ENCODE measurements at places on chromosomes 6 and 20.

- DNase-seq: peak; percentile 8
Observed at GRCh38 chr20:22586645-22587310, 2.4 kb upstream of the FOXA2 start.

DNA sequence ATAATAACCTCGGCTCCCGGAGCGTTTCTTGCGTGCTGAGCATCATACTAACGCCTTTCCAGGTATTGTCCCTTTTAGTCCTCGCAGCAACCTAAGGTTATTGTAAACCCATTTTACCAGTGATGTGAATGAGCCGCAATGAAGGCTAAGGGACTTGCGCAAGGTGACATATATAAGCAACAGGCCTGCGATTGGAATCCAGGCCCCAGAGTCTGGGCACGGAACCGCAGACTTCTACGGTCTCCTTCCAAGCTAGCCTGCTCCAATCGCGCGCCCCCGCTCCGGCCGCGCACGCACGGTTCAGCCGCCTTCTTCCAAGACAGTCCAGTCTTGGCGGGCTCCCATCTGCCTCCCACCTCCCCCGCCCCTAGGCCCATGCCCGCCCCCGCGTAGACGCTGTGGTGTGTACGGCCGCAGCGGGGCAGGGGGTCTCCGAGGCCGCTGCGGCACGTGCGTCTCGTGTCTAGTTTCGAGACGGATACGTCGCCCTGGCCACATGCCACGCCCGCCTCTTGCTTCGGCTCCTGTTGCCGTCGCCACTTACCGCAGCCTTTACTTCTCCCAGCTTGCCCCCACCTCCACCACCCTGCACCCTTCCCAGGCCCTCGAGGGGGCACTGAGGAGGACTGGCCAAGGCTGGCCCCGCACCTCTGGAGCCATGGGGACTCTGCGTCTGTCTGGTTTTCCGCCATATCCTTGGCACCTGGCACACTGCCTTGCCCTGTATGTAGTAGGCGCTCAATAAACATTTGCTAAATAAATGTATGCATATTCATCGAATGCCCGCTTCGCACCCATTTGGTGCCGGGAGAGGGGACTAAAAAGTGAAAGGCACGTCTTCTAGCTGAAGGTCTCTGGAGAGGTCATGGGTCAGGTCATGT, 855 bp upstream of the GFOD1 start:
- DNase-seq: peak; percentile 37

GRCh38 chr6:42451333-42452170, at the start of gene TRERF1:
Gene TRERF1, minus strand, starts transcription at chr6:42451926. Its CDS starts 182,336 bp downstream, at chr6:42269590.
- no peak for DNase-seq

- no peak for DNase-seq
Observed at GRCh38 chr6:146337376-146337775, 206.3 kb upstream of the RAB32 start.

DNA sequence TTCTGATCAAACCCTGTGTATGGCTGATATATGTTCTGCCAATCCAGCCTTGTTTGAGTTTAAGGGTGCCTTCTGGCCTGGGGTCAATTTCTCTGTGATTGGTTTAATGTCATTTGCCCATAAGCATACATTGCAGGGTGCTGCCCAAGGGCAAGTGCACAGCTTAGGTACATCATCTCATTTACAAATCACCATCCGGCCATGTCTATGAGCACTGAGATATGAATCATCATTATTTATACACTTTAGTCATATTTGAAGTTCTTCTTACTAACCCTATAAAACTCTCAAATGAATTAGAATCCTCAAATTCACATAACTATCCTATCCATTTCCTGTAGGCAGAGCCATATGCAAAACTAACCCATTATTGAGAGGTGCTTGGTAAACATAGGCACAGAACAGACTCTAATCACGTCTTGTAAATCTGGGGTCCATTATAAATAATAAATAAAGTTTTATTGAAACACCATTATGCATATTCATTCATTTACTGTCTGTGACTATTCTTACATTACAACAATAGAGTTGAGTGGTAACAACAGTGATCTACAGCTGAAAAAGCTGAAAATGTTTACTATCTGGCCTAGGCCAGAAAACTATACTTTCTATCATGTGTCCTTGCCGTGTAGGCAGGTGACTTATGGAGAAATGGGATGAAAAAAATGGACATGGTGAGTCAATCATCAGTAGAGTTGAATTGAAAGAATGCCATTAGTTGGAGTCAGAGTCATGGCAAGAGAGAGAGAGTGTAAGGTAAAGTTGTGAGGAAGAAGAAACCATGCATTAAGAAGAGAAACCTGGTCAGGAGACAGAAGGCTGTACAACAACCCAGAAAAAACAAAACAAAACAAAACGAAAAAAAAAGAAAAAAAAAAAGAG, 25.0 kb downstream of the KCNQ5 start:
- DNase-seq: no peak

DNA sequence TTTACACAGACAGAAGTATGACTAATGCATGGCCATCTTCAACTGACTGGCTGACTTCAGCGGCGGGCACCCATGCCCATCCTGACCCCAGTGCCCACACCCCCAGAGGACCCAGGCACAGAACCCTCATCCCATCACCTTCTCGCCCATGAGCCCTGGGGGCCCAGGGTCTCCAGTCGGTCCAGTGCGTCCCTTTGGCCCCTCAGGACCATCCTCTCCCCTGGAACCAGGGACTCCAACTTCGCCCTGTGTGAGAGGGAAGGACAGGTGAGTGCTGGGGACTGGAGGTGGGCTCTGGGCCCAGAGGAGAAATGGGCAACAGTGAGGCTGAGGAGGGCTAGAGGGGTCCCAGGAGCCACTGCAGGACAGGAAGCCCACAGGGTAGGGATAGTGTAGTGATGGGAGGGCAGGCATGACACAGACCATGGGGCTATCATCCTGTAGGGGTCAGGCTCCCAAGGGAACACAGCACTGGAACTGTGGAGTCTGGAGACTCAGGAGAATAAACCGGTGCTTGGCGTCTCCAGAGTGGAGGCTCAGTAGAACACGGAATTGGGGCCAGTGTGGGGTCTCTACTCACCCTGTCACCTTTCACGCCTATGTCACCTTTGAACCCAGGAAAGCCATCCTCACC, 16.7 kb downstream of the COL11A2 start:
- no peak for DNase-seq

DNA sequence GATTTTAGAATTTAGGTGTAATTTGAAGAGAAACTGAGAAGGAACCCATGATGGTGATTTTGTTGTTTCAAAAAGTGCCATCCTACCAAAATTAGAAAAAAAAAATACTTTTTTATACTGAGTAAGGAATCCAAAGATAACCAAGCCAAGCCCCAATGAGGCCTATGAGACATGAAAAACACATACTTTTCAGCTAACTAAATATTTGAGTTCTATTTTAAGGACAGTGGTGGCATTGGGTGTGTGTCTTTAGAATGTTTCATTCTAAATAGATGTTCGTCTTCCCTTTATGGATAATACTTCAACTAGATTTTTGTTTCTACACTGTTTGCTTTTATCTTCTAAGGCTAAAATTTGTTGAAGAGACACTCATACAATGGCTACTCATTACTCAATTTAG, 9.6 kb downstream of the CD24 start:
- no peak for DNase-seq

GRCh38 chr6:20882014-20882413, 347.8 kb downstream of the CDKAL1 start:
- no peak for DNase-seq

DNA sequence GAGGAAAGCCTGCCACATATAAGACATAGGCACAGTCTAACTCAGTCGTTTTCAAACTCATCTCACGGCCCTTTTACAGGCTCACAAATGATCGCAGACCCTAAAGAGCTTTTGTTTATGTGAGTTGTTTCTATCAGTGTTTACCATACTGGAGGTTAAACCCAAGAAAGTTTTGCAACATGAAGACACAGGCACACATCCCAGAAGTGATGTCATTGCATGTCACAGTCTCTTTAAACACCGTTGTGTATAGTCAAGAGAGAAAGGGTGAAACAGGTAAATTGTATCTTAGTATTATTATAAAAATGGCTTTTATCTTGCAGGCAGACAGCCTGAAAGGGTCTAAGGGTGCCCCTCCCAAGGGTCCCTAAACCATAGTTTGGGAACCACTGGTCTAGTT, 96.7 kb downstream of the BACH2 start:
- DNase-seq: no peak

- peak; percentile 13 for DNase-seq
Observed at GRCh38 chr6:167141667-167142432, 15.9 kb downstream of the GPR31 start.

- no peak for DNase-seq
Observed at GRCh38 chr6:165653196-165653595, 9.8 kb downstream of the PDE10A start.

DNA sequence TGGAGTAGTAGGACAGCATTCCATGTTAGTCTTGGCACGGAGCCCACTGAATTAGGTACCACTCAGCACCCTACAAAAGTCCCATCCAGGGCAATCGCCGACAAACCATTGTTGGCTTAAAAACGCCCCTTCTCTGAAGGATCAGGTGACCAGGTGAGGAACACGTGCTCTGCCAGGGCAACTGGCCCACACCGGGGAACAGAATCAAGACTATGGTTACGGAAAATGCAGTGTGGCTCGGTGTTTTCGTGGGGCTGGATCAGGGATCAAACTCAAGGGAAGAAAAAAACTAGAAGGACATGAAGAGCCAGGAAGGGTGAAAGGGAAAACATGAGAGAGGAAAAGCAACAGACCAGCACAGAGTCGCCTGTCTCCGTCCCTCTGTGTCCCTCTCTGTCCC, 177.8 kb upstream of the ARID1B start:
- no peak for DNase-seq

GRCh38 chr6:47241742-47242482, 67.8 kb downstream of the TNFRSF21 start:
- no peak for DNase-seq

- DNase-seq: no peak
Observed at GRCh38 chr6:164569509-164569908, 739.9 kb downstream of the C6orf118 start.

- no peak for DNase-seq
Observed at GRCh38 chr6:3415082-3415453, 41.8 kb downstream of the SLC22A23 start.

- DNase-seq: no peak
Observed at GRCh38 chr6:162864911-162865310, 137.1 kb downstream of the PACRG start.

- DNase-seq: no peak
Observed at GRCh38 chr6:11580686-11581405, 43.3 kb downstream of the TMEM170B start.

DNA sequence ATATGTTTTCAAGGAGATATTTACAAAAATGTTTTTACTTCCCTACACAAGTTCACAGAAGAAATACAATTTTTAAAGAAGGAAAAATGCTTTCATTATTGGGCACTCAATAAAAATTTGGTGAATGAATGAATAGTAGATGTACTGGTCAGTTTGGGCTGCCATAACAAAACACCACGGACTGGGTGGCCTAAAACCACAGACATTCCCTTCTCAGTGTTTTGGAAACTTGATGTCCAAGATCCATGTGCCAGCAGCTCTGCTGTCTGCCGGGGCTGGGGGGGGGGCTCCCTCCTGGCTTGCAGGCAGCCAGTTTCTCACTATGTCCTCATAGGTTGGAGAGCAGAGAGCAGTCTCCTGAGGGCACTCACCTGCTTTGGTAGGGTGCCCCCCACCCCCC, 62.0 kb downstream of the FAM120B start:
- no peak for DNase-seq

GRCh38 chr6:96899451-96899998, 1.8 kb upstream of the NDUFAF4 start:
- no peak for DNase-seq

DNA sequence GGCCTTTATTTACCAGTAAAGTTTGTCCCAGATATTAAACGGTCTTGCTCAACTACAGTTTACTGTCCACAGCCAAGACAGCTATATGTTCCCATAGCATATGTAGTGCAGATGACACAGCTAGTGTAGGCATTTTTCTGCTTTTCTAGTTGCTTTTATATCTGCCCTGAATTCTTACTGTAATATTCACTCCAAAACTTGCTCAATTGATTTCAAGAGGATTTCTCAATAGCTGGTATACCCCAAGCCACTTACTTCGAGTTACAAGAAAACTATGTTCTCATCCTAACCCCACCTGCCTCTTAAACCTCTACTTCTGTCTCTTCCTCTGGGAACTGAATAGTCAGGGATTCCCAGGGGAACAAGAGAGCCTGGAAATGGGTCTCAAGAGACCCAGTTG, 18.9 kb upstream of the ROS1 start:
- DNase-seq: no peak

DNA sequence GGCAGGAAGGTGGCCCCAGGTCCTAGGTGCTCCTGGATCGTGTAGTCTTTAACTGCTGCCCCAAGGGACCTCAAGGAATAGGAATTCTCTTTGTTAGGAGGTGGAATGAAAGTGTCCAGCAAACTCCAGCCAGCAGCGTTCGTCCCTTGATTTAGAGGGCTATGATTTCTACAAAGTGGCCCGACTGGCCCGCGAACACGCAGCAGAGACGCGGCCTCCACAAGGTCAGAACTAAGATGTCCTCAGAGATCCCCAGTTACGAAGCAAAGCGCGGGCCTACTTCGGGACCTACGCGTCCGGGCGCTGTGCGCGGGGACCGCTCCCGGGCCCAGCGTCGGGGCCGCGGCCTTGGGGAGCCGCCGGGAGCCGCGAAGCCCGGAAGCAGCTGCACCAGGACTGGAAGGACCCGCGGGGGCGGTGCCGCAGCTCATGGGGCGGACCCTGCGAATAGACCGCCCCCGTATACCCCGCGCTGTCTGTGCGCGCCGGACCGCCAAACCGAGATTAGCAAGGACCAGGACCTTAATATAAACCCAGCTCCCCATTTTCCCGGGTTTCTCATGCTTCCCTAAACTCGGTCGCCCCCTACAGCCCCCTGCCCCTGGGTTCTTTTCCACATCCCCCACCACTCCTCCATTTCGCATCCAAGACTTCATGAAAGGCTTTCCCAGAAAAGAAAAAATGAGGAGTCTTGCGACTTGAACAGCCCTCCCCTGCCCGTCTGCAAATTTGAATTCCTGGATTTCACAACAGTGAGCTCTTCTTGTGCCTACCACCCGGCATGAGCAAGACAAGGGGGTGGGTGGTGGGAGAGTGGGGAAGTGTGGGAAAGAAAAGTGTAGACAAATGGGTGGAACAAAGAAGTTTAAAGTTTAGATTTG, at the start of gene C6orf47:
Gene C6orf47, minus strand, starts transcription at position 398 of the 881 bp plus-strand sequence. CDS start 831 bp downstream, outside the sequence.
- DNase-seq: peak; percentile 70

DNA sequence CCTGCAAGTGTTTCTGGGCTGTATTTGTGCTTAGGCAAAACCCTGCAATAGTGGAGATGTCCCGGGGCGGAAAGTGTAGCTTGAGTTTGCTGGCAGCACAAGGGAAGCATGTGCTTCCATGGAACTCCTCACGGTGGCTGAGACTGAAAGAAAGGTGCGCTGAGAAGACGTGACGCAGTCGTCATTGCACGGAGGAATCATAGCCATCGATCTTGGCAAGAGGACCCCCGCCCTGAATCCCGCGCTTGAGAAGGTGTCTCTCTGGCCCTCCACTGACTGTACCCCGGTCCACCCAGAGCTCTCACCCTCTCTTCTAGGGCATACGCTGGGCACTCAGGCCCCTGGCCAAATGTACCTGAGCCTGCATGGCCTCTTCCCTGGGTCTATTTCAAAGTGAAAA, 1081.8 kb upstream of the DEFB115 start:
- DNase-seq: no peak

Measured in hypothalamus (tissue), 51 donors.